ENCODE measurements at places on chromosomes 13 and 19.

DNA sequence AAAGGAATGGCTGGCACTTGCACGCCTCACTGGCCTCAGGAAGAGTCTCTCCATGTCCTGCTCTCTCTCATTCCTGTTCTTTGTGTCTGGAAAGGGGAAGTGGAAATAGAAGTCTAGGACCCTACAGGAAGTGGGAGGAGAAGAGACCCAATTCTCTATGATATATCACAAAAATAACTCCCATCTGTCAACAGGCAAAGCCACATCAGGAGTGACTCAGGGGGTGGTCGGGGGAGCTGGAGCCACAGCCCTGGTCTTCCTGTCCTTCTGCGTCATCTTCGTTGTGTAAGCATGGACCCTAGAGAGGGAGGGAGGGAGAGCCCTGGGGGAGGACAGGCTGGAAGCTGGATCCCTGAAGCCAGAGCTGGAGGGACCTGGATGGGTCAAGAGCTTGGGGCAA lies 3.0 kb downstream of the SIGLEC9 start:
- DNase-seq: peak; percentile 30

- no peak for DNase-seq
These were observed 21.2 kb upstream of the NCCRP1 start for GRCh38 chr19:39175564-39175963.

GRCh38 chr19:39342647-39343305 lies 555 bp downstream of the SAMD4B start:
- DNase-seq: no peak

DNA sequence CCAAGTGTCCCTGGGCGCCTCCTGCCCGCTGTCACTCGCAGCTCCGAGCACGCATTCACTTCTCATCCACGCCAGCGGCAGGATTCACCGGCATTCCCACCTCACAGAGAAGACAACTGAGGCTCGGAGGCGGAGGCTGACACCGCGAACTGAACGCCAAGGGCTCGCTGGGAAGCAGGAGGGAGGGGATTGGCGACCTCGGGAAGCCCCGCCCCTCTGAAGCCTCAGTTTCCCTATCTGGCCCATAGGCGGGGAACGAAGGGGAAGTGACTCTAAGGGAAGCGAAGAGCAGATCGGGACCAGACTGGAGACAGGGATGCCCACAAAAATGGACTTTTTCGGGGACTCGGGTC lies 256 bp downstream of the MICOS13 start:
- DNase-seq: no peak

GRCh38 chr13:27978301-27978968 lies 9.3 kb upstream of the CDX2 start:
- no peak for DNase-seq

DNA sequence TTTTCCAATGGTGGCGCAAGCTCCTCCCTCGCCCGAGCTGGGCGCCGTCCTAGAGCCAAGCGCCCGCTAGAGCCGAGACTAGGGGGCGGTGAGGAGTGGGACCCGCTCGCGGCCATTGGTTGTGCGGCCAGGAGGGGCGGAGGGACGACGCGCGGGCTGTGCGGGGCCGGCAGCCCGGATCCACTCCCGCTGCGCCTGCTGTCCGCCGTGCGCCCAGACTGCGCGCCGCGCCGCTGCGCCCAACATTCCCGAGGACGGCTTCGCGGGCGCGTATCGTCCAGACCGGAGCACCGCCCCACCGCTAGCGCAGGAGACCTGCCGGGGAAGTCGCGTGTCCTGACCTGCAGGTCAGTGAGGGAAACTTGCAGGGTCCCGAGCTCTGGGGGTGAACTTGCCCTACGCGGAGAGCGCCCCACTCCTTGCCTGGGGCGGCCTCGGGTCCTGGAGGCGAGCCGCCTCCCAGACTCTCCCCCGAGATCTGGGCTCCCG lies at the start of gene SERTM1:
TSS of gene SERTM1 (plus strand) at position 183 of the 489 bp plus-strand sequence. CDS start 21,059 bp downstream, outside the sequence.
- no peak for DNase-seq

DNA sequence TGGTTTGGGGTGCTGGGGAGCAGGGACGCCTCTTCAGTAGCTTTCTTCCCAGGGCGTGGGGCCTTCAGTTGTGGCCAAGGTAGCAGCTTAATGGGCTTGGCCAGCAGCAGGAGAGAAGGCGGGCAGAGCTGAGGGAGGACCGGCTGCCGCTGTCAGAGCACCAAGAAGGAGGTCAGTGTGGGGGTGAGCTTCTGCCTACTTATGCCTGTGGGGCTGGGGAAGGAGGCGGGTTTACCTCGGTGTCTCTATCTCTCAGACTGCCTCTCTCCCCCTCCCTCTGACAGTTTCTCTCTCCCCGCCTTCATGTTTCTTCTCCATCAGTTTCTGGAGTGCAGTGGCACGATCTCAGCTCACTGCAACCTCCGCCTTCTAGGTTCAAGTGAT lies at the start of gene CAPN12:
TSS of gene CAPN12 (minus strand) at position 177 of the 384 bp plus-strand sequence. CDS start 309 bp downstream, outside the sequence.
- no peak for DNase-seq

DNA sequence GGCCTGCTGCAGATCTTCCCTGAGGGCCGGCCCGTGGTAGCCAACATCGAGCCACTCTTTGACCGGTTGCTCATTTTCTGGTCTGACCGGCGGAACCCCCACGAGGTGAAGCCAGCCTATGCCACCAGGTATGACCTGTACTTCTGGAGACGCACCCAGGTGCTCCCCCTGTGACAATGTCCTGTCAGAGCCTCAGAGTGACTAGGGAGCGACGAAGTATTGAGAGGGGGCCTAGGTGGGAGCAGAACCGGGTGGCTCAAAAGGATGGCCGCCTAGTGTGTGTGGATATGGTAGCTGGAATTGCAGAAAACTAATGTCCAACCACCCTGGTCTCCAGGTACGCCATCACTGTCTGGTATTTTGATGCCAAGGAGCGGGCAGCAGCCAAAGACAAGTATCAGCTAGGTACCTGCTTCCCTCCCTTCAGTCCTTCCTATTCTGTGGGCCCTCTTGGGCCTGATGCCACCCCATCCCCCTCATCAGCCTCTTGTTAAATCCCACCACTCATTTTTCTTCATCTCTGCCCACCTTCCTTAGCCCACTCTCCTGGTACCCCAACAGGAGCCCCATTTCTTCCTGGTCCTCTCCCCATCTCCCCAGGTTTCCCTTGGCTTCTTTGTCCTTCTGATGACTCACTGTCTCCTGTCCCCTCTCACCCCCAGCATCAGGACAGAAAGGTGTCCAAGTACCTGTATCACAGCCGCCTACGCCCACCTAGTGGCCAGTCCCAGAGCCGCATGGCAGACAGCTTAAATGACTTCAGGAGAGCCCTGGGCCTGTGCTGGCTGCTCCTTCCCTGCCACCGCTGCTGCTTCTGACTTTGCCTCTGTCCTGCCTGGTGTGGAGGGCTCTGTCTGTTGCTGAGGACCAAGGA lies 8.4 kb downstream of the EGLN2 start:
- DNase-seq: no peak

DNA sequence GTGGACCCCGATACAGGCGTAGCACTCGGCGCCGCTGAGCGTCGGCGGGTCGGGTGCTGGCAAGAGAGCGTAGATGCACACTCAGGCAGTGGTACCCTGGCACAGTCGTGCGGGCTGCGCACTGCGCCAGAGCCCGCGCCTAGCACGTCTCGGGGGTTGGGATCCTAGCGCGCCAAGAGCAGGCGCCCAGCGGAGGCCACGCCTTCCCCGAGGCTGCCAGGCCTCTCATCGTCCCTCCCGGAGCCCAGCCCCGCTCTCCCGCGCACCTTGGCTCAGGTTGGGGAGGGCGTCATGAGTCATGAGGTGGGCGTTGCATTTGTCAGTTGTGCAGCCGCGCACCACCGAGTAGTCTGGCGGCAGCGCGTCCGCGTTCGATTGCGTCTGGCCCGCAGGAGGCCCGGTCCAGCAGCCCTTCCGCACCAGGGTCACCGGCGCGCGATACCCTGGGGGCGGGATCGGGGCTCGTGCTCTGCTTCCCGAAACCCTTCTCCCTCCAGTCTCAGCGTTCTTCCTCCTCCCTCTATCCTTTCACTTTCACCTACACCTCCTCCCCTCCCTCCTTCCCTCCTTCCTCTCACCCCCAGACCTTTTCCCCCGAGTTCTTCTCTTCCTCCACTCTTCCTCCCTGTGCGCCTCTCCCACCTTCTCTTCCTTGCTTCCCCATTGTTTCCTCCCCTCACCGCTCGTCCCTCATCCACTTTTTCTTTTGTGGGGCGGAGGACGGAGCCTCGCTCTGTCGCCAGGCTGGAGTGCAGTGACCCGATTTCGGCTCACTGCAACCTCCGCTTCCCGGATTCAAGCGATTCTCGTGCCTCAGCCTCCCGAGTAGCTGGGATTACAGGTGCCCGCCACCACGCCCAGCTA lies 3.5 kb downstream of the LYPD5 start:
- no peak for DNase-seq
